Stimulated activated CD8-positive, alpha-beta memory T cell treated with anti-CD3 and anti-CD28 coated beads, Interleukin-7, amount 100 ng/mL, for 48 hours (primary cell): ENCODE measurements at places on chromosomes 3 and 15.

- DNase-seq = no peak
Measured at GRCh38 chr3:138361561-138361971, 13.2 kb downstream of the MRAS start.

DNA sequence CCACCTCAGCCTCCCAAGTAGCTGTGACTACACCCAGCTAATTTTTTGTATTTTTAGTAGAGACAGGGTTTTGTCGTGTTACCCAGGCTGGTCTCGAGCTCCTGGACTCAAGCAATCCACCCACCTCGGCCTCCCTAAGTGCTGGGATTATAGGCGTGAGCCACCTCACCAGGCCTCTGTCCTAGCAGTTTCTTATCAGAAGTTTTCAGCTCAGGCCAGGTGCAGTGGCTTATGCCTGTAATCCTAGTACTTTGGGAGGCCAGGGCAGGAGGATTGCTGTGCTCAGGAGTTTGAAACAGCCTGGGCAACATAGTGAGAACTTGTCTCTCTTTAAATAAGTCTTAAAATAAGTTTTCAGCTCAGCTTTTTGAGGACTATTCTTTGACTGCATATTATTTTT lies 48.4 kb downstream of the SGO1 start:
- no peak for DNase-seq

GRCh38 chr3:195221015-195221853 lies 49.7 kb downstream of the XXYLT1 start:
- no peak for DNase-seq

GRCh38 chr3:122676759-122677158 lies 3.9 kb upstream of the PARP14 start:
- DNase-seq = no peak

DNA sequence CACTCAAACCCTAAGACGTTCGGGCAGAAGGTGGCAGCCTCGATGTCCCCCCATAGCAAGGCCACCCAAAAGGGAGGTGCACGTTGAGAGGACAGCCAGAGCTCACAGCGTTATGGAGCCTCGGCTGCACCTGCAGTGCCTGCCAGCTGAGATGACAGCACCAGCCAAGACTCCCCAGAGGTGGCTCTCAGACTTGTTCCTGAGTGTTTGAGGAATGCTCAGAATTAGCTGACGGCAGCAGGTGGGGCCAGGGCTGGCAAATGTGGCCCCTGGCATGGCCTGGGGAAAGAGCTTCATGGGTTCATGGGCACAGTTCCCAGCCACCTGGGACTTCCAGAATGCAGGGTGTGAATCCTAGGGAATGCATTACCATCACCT lies 177.8 kb downstream of the KLF13 start:
- DNase-seq = no peak

DNA sequence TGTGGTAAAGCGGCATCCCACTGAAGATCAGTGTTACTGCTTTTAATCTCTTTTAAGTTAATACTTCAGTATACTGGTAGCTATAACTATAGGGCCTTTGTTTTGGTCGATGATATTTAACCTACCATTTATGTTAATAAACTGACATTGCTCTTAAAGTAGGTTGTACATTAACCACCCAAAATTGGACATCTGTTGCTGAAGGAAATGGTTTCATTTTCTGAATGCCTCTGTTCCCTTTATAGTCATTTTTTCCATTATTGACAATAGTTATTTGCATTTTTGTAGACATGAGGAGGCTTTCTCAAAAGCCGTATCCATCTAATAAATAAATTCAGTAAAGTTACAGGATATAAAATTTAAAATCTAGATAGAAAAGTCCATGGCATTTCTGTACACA lies 252.4 kb upstream of the UBE2E1 start:
- no peak for DNase-seq

- no peak for DNase-seq
Measured at GRCh38 chr15:35720019-35720418, 174.1 kb upstream of the DPH6 start.

DNA sequence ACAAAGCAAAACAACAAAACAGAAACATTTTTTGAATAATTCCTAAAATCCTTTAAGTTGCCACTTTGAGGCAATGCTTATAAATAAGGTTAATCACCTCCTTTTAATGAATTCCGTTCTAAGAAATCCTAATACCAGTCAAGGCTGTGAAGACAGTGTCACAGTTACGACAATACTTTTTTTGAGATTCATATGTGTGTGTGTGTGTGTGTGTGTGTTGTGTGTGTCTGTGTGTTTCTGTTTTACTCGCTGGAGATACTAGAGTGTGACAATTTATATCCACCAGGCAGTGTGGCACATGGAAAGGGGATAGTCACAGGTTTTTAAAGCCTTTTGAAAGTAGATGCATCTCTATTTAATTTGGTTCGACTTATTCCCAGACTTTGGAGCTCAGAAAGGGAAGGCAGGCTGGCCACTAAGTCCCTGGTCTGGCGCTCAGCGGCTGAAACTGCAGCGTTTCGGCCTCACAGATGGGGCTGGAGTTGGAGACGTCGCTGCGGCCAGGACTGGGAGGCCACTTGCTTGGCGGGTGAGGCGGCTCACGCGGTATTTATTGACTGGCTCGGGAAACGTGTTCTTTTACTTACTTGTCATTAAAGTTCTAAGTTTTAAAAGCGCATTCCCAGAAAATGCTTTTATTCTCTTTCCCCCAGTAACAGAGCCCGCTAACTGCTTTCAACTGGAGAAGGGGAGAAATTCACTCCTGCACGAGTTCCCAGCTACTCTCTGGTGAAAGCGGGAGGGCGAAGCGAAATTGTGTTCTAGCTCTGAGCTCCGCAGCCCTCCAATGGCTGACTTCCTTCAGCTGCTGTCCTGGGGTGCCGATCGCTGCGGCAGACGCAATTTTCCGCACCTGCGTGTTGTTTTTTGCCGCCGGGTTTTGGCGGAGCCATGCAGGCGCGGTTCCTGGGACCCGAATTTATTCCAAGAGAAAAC lies 13.7 kb downstream of the ZIC1 start:
- DNase-seq = no peak

- DNase-seq = no peak
Measured at GRCh38 chr3:104933972-104934371, 432.7 kb upstream of the ALCAM start.

GRCh38 chr3:44039006-44039405 lies 202.7 kb upstream of the TOPAZ1 start:
- DNase-seq = no peak

DNA sequence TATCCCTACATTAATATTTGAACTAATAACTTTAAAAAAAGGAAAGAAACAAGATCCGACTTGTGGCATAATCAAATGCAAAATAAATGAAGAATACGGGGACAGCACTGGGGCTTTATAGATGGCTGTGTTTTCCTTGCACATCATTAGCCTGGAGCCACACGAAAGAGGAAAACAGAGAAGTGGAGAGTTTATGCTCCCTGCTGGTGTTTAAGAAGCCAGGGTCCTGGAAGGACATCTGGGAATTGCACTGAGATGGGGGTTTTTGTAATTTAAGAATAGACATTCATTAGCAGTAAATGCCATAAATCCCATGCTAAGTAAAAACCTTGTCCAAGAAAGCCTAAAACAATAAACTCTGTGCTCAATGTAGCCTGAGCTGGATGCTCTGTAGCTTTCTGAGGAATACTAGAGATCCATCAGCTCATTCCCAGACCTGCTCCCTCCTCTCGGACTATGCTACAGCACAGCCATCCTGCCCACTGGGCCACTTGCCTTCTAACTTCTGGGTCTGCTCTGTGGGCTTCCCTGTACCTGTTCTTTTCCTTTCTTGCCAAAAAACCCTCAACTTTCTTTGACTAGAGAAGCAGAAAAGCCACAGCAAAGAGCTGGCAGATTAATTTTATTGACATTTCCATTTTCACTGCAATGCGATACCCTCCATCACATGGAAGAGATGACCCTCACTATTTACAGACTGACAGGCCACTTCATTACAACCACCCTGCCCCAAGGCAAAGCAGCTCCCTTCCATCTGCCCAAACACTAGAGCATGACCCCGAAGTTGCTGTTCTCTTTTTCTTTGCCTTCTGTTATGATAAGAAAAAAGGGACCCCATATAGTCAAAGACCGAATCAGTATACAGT lies 62.3 kb downstream of the MEIS2 start:
- DNase-seq = no peak

DNA sequence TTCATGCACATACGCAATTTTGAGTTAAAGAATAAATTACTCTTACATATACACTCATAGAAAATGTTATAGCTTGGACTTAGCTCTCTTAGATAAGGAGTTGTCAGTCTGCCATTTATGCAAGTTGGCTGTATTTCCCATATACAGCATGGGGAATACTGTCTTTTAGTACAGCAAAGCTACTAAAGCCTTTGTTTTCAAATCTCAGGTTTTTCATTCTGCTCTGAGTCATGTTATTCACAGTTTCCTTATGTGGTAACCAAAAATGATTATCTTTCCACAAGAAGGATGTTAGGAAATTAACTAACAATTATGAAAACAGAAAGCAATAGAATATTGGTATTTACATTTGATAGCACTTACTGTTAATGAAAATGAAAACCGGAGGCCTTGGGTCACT lies 4.3 kb upstream of the TIPARP start:
- DNase-seq = no peak

- DNase-seq = no peak
Measured at GRCh38 chr3:193335031-193335430, 43.5 kb downstream of the ATP13A5 start.

GRCh38 chr15:32743411-32744140 lies 25.8 kb downstream of the GREM1 start:
- no peak for DNase-seq

DNA sequence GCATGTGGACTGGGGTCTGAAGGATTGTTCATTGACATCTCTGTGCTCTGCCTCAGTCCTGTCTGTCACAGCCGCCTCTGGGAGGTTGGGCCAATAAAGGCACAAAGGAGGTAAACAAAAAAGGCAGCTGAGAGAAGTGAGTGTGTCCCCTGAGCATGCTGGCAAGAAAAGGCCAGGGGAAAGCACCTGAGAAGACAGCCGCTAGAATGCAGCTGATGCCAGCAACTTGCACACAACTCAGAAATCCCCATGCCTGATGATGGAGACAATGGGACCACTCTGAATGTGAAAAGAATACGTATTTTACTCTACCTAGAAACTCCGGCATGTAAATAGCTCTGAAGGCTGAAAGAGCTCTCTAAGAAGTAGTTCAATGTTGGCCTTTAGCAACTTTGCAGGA lies 118.7 kb downstream of the KCNH8 start:
- DNase-seq = no peak

DNA sequence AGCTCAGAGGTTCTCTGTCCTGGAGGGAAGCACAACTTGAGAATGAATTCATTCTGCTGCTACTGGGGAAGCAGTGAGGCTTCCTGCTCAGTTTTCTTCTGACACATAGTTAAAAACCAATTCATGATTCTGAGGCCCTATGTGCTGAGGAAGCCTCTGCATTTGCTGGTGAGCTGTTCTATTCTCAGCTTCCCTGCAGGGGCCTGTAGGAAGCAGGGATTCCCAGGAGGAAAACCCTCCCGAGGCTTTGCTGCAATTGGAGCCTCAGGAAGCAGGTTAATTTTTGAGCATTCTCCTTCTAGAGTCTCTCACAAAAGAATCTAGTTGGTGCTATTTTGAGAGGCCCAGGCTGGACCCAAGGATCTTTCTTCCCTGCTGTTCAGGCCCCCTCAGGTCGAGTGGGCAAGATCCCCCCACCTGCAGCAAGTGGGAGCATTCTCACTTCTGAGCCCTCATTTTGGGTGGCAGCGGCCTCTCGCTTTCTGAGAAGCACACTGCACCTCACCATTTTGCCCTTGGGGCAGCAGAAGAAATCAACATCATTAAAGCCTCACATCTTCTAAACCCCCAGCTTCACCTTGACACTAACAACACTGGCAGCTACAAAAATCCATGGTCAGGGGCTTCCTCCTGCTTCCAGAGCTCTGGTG lies 197.5 kb upstream of the TSC22D2 start:
- DNase-seq = no peak

DNA sequence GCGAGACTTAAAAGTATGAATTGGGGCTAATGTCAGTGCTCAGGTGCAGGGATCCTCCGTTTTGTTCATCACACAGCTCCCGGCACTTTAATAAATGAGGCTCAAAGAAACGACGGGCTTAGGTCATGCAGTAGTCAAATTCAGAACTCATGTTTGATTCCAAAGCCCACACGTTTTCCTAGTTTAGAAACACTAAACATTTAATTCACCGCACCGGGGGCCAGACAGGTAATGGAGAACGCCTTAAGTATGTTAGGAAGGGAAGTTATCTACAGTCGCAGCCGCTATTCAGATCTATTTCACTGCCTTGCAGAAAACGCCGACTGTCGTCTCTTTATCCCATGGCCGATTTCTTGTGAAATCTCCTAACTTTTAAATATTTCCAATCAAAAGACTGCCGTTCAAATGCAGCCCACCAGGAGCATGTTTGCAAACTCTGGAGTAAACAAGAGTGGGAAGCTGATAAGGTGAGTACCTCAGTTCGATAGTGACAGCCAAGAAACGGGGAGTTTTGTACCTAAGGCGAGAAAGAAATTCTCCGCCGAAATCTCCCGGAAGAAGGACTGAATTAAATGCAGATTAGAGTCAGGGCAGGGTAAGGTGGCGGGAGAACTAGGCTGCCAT lies 569 bp downstream of the HIGD2B start:
- DNase-seq = no peak
